ENCODE measurements at places on chromosomes 2 and 18.

GRCh38 chr2:10141736-10142639 is 19.4 kb downstream of the RRM2 start:
- no peak for DNase-seq

DNA sequence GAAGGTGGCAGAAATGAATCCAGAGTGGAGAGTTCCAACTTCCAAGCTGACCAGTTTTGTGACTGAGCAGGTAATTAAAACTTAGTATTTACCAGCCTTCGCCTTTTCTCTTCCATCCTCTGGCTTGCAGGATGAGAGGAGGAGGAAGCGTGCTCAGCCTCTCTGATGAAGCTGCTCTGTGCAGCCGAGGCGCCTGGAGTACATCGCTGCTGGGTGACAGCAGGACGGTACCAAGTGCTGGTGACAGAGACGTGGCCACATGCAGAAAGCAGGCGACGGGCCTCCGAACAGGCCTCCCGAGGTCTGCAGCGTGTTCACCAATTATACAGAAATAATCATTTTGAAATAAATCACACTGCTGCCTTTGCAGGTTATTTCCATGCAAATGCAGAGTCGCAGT is 95.0 kb downstream of the MBP start:
- no peak for DNase-seq

DNA sequence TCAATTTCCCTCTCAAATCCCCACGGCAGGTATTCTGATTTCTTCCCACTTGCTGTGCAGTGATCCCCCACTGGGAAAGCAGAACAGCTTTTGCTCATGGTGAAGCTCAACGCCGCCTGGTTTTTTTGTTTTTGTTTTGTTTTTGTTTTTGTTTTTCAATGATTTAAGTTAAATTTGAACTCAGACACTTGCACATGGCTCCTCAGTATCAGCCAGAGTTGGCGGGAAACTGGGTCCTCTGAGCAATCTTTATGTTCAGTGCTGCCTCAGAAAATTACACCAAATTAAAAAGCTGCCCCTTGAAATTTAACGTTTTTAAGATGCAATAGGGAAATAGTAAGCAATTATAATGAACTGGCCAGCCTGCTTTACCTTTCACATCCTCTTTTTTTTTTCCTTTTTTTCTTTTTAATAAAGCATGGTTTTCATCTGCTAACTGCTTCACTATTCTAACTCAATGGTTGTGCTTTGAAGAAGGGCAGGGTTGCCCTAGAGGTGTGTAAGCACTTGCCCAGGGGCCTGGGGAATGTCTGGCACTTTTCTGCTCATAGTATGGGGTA is 277.0 kb upstream of the HNRNPA3 start:
- DNase-seq: no peak

DNA sequence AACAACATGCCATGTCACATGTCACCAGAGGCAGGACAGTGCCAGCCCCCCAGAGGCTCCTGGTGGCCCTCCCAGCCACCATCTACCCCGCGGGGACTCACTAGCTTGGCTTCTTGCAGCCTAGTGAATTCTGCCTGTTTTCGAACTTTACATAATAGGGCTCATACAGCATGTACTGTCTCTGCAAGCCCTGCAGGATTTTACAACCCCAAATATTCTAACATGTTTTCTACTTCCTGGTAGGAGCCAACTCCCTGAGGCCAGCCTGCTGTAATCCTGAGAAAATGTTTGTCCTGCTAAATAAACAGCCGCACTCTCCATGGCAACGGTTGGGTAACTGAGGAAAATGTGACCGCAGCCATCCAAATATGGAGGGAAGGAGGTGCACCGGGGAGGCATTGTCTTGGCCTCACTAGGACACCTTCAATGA is 2.7 kb downstream of the PER2 start:
- DNase-seq: no peak

Data from stimulated activated CD4-positive, alpha-beta T cell treated with anti-CD3 and anti-CD28 coated beads, TNF-alpha, amount 100 ng/mL, for 24 hours (primary cell).